CD4-positive, alpha-beta T cell treated with Interferon gamma for 1 hour (primary cell): ENCODE measurements at places on chromosomes 16 and 17.

GRCh38 chr17:41848788-41849187 lies 11.2 kb downstream of the KLHL10 start:
- DNase-seq: no peak

- no peak for DNase-seq
These were observed 3.8 kb upstream of the DCXR start for GRCh38 chr17:82041144-82041814.

DNA sequence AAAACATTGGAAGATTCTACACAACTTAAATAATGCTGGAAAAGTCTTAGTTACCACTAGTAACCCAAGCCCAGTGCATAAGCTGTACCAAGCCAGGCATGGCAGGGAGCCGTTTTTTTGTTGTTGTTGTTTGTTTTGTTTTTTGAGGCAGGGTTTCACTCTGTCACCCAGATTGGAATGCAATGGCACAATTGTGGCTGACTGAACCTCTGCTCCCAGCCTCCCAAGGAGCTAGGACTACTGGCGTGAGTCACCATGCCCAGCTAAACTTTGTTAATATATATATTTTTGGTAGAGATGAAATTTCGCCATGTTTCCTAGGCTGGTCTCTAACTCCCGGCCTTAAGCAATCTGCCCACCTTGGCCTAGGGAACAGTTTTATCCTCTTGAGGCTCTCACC lies 564 bp upstream of the TMIGD1 start:
- no peak for DNase-seq

- DNase-seq: no peak
These were observed 20.1 kb downstream of the WFDC1 start for GRCh38 chr16:84314814-84315213.

GRCh38 chr17:2336852-2337543 lies at the start of gene SGSM2:
SGSM2 (plus strand) TSS chr17:2337501; CDS start chr17:2337689, 188 bp downstream.
- peak; percentile 76 for DNase-seq

DNA sequence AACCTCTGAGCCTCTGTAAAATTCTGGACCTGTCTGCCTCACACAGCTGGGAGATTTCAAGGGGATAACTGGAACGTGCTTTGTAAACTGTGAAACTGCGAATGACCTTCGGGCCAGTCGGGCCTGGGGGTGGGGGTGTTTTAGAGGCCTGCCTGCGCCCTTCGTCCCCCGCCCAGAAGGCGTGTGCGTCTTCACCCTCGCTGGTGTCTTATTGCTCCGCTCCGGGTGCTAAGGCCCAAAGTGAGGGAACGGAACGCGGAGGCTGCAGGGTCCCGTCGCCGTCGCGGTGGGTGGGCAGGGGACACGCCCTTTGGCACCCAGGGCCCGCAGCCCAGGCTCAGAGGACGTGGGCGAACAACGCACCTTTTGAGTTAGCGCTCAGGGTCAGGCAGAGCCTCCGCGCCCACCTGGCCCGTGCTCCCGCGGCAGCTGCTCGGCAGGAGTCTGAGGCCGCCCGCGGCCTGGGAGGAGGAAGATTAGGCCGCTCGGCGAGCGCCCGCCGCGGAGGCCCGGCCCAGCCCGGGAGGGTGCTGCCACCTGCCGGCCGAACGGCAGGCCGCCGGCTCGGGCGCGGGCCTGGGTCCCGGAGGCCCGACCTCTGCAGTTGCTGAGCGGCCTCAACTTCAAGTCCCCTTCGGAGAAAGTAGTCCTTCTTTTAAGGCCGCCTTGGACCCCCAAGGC lies 29.7 kb downstream of the DCAKD start:
- DNase-seq: peak; percentile 53

GRCh38 chr16:20141956-20142355 lies 68.3 kb upstream of the GPR139 start:
- DNase-seq: no peak

- no peak for DNase-seq
These were observed 9.0 kb downstream of the LRRC37B start for GRCh38 chr17:32016231-32016630.

DNA sequence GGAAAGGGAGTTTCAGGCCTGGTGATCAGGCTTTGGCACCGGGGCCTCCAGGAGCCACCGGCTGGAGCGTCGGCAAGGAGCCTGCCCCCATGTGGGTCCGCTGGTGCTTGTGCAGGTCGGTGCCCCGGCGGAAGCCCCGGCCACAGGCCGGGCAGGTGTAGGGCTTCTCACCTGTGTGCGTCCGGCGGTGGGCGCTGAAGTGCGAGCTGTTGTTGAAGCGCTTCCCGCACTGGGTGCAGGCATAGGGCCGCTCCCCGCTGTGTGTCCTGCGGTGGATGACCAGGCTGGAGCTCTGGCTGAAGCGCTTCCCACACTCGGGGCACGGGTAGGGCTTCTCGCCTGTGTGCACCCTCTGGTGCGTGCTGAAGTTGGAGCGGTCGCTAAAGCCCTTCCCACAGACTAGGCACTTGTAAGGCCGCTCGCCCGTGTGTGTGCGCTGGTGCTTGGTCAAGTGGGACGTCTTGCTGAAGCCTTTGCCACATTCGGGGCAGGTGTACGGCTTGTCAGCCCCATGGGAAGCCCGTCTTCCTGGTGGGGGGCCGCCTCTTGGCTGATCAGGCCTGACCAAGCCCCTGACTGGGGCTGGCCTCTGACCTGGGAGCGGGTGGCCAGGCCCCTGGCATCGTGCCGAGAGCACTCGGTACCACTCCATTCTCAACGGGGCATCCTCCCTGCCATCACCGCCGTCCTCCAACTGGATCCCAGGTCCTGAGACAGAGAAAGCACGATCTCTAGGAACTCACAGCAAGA lies 14.4 kb downstream of the ZNF500 start:
- DNase-seq: no peak

DNA sequence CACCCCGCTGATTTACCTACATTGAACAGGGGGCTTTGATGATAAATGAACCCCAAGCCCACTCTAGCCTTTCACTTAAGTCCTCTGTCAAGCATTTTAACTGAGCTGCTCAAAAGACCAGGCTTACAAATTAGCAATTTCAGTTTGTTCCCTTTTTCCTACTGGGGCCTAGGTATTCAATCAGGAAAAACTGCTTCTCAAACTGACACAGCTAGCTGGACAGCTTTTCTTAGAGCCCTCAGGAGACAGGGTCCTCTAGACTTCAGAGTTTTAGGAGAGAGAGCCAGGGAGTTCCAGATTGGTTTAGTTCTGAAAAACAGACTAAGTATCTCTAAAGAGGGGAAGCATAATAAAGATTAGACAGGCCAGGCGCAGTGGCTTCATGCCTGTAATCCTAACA lies 6.2 kb upstream of the HEXIM2 start:
- no peak for DNase-seq

DNA sequence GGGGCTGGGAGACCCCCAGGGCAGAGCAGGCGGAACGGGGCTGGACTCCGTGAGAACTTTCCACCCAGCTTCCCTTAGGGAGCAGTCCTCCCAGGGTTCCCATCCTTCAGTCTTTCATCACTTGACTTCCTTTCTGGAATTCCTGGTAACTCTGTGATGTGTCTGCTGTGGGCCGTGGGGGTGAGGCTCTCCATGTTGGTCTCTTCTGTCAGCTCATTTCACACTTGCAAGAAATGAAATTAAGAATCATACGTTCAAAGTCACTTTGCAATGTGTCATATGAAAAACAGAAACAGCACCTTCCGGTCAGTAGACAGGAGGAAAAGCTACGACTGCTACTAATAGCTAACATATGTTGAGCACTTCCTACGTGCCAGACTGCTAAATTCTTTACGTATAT lies 5.4 kb upstream of the BBS2 start:
- no peak for DNase-seq

GRCh38 chr17:10114931-10115535 lies 83.4 kb downstream of the GAS7 start:
- peak; percentile 90 for DNase-seq

DNA sequence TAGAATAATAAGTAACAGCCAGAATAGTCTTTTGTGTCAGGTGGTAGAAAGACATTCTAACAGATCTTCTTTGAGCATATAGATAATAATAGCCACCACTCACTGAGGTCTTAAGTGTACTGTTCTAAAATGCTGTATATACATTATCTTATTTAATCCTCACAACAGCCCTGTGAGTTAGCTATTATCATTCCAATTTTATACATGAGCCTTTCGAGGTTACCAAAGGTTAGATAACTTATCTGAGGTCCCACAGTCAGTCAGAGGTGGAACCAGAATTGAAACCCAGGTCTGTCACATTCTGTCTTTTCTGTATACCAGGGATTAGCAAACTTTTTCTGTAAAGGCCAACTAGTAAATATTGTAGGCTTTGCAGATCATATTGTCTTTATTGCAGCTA lies 23.2 kb downstream of the REXO5 start:
- no peak for DNase-seq

DNA sequence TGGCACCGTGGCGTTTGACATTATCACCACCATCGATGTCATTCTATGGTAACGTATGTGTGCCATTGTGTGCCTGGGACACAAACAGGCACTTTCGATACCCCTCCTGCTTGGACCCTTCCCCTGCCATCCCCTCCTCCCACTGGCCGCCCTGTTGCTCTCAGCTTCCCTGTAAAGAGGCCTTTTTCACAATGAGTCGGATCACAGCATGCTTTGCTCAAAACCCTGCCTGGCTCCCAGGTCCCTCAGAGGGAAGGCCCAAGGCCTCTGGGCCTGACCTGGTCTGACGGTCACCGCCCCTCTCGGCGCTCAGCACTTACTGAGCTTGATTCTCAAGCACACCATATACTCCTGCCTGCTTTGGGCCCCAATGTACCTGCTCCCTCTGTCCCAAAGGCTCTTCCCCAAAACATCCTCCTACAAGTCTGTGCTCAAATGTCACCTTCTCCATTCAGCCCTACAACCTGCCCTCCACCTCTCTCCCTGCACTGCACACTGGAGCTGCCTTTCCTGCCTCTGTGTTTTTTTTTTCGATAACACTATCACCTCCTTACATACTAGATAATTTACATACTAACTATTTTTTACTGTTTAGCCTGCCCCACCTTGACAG lies 303.8 kb downstream of the SOX9 start:
- DNase-seq: no peak

DNA sequence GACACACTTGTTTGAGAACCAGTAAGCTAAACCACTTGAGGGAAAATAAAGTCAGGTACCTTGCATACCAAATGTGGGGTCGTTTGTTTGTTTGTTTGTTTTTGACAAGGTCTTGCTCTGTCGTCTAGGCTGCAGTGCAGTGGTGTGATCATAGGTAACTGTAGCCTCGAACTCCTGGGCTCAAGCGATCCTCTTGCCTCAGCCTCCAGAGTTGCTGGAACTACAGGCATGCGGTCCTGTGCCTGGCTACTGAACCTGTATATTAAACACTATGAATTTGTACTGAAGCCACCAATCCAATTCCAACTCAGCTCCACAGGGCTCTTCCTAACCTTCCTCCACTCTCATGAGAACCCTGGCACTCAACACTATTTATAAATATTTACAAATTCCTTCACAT lies 51.9 kb downstream of the WWP2 start:
- no peak for DNase-seq

- no peak for DNase-seq
These were observed 15.9 kb upstream of the PDXDC1 start for GRCh38 chr16:14958970-14959369.

DNA sequence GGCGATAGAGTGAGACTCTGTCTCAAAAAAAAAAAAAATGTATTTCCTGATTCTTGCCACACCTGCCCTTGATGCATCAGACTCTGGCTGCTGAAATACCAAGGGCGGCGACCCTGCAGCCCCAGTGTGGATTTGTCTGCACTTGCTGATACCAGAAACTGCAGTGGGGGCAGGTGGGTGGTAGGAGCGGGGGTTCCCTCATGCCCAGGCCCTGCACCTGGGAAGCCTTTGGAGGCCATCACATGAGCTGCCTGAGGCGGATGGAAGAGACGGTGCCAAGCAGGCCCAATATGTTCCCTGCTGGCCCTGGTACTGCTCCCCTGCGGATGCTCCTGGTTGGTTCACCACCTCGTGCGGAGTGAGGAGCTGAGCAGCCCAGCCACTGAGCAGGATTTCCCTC lies 50.6 kb downstream of the MARF1 start:
- peak; percentile 9 for DNase-seq

GRCh38 chr16:89507834-89508590 lies at the start of gene SPG7:
SPG7 (plus strand) TSS chr16:89508403; CDS start chr16:89508418, 15 bp downstream.
- peak; percentile 90 for DNase-seq

- no peak for DNase-seq
These were observed 5.9 kb downstream of the CCDC154 start for GRCh38 chr16:1438229-1439057.

DNA sequence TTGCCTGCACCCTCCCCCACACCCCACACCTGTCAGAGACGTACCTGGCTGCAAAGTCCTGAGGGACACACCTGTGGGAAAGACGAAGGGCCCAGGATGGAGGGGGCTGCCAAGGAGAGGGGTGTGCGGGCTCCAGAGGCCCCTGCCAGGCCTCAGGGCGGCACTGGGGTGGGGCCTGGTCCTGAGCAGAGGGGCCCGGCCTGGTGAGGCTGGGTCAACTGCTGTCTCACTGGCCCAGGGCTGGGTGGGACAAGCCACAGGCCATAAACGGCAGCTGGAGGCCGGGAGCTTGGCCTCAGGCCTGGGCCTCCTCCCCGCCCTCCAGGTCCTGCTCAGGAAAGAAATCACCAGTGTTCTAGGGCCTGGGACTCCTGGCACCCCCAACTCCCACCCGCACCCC lies 510 bp downstream of the TPSG1 start:
- no peak for DNase-seq

GRCh38 chr16:12543700-12544476 lies 259.8 kb downstream of the CPPED1 start:
- no peak for DNase-seq

- DNase-seq: peak; percentile 41
These were observed at the start of gene EVPLL for GRCh38 chr17:18377437-18378204. EVPLL (plus strand) TSS chr17:18377778; CDS start chr17:18380938, 3,160 bp downstream.

DNA sequence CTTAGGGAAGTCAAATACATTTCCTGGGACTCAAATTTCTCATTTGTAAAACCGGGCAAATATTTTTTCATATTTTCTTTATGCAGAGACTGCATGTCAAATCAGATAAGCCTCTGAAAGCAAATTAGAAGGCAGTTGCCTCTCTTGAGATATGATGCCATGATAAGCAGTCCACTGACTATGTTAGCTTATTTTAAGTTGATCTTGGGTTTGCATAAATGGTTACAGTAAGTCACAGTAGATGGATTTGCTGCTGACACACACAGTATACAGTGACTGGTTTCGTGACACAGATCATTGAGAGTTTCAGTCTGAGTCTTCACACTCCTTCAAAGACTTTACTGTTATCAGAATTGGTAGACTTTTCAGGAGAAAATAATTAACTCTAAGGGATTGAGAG lies 927.6 kb upstream of the CDH8 start:
- DNase-seq: no peak

GRCh38 chr17:81230043-81230820 lies 7.5 kb upstream of the CEP131 start:
- no peak for DNase-seq

DNA sequence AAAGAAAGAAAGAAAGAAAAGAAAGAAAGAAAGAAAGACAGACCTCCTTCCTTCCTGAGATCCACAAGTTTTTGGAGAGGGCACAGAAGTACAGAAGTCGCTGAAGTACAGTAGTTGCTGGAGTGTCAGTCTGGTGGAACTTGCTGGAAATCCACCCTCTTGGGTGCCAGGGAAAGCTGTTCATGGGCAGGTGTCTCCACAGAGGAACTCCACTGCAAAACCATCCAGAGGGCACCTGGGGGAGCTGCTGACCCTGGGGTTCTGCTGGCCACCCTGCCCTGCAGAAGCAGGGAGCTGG lies 3.5 kb upstream of the PRR14 start:
- no peak for DNase-seq
